Fibroblast of skin of abdomen (primary cell): ENCODE measurements at places on chromosomes 5 and 9.

GRCh38 chr9:127159949-127160610 is 37.6 kb upstream of the ANGPTL2 start:
- DNase-seq: no peak

DNA sequence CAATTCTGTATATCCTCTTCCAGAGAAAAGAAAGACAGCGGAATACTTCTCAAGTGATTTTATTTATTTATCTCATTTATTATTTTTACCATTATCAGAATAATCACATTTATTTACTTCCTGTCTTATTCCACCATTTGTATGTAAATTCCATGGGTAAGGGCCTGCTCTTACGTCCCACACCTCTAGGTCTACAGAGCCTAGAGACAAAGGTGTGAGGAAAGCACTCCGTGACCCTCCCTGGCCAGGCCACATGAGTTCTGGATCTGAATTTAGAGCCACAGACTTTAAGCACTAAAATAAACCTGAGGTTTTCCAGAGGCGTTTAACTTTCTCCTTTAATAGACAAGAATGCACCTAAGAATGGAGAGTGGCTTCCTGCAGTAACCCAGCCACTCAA is 85.3 kb upstream of the CTSV start:
- no peak for DNase-seq

GRCh38 chr9:4042991-4043390 is 256.9 kb downstream of the GLIS3 start:
- no peak for DNase-seq

DNA sequence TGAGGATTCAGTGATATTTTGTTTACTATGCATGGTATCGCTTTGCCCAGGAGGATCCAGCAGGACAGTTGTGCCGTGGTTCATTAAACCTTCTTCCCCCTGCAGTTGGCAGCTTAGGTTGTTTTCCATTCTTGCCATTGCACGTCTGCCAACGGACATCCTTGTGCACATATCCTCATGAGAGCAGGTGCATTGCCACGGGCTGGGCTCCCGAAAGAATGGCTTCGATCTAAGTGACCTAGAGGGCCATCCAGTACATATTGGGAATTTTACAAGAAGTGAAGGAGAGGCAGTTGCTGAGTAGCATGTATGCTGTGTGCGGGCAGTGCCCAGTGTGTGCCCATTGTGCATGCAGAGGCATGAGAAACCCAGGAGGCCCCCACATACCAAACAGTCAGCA is 22.1 kb downstream of the HRH2 start:
- no peak for DNase-seq
